ENCODE measurements at places on chromosomes 16 and 17.

DNA sequence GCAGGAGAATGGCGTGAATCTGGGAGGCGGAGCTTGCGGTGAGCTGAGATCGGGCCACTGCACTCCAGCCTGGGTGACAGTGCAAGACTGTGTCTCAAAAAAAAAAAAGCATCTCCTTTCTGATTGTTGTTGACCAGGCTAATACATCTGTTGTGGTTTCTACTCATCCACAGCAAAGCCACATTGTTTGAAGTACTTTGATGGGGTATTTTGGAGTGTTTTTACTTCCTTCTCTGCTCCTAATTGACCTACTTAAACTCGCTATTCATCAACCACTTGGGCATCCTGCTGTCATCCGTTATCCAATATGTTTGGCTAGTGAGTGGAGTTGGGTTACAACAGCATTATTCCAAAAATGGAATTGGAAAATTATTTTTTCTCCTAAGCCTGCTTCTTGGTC, 3.5 kb upstream of the CDC27 start:
- no peak for DNase-seq

DNA sequence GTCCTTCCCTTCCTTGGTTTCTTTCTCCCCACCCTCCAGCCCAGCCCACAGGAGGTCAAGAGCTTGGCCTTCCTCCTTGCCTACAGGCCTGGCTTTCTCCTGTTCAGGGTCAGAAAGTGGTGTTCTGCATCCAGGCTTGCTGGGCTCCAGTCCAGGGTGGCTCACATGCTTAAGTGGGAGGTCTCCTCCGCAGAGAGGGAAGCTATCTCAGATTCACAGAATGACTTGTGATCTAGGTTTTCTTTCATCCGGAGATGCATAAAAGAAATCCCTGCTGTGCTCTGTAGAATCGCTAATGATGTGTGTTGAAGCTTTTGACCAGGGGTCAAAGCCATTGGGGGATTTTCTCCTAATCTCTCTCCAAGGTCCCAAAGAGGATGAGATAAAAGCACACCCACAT, 382.3 kb upstream of the EEF2KMT start:
- DNase-seq, result no peak

- DNase-seq, result no peak
Measured at GRCh38 chr17:47973541-47973940, 2.6 kb downstream of the CDK5RAP3 start.

DNA sequence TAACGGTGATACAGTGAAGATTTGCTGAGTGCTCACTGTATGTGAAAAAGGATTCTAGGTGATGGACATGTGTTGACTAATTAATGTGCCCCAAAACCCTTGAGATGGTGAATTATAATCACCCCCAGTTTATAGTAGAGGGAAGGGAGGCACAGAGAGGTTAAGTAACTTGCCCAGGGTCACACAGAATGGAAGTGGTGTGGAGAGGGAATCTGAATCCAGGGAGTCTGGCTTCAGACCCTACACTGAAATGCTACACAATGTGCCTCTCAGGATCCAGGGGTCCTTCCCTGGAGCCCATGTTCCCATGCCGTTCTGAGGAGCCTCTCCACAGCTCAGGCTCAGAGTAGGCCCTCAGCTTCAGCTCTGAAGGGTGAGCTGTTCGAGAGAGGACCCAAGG, 11.6 kb downstream of the TRPV2 start:
- DNase-seq, result no peak

GRCh38 chr17:4533523-4534504, 21.4 kb downstream of the MYBBP1A start:
- DNase-seq, result peak; percentile 68

All from retinal pigment epithelial cell (primary cell).